Activated gamma-delta T cell treated with Interleukin-2 at 50 U/mL for 16 hours (primary cell): ENCODE measurements at places on chromosomes 6 and 20.
A peak's percentile ranks its signal among the peaks of the same experiment; 100 is the strongest.

DNA sequence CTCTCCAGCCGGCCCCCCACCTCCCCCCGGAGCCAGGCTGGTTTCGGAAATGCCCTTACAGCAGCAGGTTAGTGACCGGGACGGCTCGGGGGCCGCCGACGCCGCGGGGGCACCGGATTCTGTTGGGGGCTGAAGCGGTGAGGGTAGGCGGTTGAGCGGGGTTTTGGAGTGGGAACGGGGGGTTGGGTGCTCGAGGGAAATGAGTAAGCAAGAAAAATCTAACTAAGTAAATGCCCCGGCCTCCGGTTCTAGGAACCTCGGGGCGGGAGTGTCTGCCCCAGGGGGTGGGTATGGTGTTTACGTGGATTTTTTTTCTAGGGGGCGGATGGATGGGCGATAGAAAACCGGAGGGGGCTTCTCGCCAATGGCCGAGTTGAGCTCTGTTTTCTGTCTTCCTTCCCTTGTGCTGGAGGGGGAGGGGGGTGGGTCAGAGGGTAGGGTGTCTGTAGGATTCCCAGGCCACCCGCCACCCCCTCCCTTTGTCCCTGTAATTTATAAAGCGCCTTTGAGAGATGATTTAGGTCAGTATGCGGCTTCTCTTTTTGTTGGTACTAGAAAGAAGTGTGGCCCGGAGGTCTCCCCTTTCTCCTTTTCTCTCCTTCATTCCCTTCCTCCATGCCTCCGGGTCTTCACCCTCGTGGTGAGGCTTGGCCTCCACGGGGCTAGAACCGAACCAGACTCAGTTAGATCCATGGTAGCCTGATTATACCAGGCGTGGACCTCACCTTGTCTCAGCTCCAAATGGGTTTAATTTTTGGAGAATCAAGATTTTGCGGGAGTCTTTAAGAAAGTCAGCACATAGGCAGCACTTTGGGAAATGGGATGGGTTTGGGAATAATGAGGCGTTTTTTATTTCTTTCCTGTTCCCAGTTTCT is 2.3 kb downstream of the E2F3 start:
- peak; percentile 68 for DNase-seq

DNA sequence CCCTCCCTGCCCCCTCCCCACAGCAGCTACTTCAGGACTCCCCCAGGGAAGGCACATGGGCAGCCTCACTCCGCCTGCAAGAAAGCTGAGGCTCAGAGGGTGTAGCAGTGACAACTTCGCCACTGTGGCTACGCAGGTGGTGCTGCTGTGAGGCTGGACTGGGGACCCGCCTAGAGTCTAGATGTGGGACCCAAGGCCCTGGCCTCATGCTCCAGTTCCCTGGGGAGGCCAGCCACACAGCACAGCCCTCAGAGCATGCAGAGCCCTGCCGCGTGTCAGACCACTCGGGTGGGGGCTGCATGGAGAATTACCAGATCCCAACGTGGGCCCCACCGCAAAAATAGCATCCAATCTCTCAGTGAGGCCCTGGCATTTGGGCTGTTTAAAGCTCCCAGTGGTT is 30.8 kb upstream of the VSTM2L start:
- no peak for DNase-seq

DNA sequence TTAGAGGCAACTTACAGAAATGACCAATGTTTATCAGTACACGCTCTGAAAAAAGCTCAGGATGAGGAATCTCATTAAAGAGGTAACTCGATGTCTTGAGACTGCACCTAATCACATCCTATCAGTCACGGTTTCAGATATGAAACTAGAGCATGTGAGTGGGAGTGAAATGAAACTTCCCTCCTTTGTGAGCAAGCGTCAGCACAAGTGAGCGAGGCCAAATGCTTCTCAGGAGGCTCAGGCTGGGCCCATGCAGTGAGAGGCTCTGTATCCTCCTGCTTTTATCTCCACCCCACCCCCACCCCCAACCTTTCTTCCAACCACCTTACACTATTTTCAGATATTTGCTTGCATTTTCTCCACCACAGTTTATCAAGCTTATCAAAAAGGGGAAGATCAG is 140.8 kb upstream of the RIMS1 start:
- DNase-seq, result no peak

DNA sequence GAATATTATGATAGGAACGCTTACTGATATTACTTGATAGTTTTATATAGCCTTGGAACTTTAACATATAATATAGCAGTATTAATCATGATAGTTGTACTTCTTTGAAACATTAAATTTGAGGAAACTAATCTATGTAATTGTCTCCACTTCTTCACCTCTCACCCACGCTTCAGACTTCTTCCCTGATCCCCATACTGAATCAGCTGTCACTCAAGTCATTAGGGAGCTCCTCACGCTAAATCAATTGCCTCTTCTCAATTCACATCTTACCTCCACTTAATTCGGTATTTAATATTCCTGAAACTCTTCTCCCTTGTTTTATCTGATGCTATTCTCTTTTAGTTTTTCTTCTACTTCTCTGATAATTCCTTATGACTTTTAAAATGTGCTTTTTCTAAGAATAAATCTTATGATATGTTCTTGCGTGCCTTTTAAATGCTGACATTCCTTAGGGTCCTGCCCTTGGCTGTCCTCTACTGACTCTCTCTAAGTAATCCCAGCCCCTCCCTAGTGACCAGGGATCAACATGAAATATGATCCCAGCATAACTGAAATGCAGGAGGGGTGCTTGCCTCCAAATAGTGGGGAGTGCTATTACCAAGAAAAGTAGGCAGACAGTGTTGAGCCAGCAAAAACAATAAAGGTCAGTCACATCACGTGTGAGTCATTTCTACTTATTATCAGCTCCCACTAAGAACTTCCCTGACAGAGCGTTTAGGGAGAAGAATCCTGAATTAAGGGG is 9.9 kb downstream of the ANKRD66 start:
- DNase-seq, result no peak

DNA sequence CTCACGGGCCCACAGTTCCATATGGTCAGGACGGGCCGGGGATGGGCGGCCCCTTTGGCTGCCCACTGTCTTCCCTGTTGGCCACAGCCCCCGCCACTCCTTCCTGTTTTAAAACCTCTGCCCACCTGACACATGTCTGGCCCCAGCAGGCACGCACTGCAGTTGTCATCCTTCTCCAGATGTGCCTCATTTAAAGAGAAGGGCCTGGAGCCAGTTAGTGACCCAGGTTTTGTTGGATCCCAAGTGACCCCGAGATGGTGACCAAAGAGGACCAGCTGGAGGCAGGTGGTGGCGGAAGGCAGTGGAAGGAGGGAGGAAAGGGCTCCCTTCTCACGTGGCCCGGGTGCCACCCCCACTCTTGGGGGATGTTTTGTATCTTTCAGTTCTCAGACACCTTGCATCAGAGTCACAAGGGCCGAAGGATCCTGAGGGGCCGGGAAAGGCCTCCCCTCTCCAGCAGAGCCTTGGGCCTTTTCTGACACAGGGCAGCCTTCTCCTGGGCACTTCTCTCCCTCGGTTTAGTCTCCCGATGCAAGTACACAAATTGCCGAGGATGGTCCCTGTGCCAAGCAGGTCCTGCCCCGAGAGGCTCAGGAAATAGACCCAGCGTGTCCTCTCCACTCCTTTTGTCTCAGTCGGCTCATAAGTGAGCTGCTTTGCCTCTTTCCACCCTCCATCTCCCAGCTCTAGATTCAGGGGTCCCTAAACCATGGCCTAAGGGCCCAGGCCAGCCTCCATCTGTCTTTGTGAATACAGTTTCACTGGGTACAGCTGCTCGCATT is 117.6 kb downstream of the SULF2 start:
- no peak for DNase-seq
